Heart right ventricle (tissue), 16 donors: ENCODE measurements at places on chromosomes 16 and 17. TPM values are rescaled to one million over a fixed set of nuclear protein-coding genes. Genes with fewer than 3 reads are reported as not detected.

- DNase-seq: no peak
These were observed 27.9 kb downstream of the NLRC5 start for GRCh38 chr16:57017251-57017650.

DNA sequence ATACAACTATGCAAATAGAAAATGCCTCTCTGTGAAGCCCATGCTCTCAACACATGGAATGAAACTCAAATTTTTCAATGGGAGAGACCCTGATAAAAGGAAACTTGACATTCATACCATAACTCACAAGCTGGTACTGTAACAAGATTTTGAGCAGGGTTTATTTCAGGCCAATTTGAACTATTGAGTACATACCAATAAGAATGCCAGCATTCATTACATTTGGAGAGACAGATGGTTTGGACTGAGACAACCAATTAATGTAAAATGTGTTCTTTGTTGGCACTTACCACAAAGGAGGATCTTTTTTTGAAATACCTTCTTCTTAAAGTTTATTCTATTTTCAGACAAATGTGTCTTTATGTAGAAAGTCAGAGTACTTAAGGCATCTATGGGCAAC lies 1357.0 kb upstream of the GOT2 start:
- no peak for DNase-seq

DNA sequence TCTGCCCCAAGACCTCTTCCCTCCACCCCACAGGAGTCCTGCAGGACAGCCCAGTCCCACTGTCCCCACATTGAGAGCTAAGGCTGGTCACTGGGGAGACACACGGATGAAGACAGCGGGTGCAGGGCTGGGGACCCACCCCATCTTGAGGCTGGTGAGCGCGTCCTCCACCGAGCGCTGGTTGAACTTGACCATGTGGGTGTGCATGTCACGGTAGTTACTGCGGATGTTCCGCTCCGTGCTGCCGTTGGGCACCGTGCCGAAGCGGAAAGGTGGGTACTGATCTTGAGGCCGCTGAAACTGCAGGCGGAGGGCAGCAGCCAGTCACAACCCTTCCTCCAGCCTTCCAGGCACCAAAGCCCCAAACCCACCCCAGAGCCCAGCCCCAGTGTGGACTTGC lies 13.1 kb downstream of the GRIN2C start:
- DNase-seq: no peak

GRCh38 chr17:29616300-29617048 lies 6.2 kb downstream of the CORO6 start:
- no peak for DNase-seq

DNA sequence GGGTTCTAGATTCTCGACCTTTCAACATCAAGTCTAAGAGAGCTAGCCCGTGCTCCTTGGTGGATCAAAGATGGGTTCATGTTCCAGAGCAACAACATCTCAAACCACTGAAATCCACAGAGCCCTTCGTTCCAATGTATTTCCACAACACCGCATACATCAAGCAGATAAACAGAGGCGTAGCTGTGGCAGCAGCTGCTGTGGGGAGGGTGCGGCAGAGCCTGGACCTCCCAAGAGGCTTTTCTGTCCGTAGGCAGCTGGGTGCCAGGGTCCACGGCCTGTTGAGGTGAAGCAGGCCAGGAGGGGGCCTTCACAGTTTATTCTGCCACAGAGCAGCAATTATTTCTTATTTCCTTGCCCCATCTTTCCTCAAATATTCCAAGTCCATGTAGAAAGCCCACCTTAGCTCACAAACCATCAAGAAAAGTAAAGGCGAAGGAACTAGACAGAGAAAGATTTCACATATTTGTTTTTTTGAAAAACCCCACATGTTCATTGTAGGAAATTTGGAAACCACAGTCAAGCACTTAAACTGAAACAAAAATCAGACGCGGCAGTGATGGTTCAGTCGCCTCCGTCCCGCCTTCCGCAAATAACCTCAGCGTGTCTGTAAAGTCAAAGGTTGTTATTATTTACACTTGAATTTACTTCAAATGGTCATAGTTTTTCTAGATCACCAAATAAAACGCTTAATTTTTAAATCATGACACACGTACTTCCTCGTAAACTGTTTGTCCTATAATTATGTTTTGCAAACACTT lies 144.6 kb upstream of the FOXF1 start:
- DNase-seq: no peak

GRCh38 chr16:67770346-67770991 lies 35.9 kb downstream of the RANBP10 start:
- DNase-seq: no peak

- no peak for DNase-seq
These were observed 14.9 kb downstream of the NAGPA start for GRCh38 chr16:5018793-5019192.

DNA sequence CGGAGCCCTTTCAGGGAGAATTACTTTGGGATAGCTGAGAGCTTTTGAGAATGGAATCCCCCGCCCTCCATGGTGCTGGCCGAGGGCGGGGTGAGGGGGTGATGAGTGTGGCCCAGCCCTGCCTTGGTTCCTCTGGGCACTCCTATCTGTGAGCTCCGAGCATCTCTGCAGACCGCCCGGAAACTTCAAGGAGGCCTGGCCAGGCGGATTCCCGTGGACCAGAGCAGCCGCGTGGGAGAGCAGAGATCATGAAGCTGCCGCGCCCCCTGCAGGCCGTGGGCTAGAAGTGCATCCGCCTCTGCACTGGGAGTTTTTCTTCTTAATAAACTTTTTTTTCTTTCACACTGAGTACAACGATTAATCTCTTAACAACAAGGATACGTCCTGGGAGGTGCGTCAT lies 392.9 kb upstream of the EEF2KMT start:
- DNase-seq: no peak

Gene UMOD
- polyA plus RNA-seq: not detected

Gene CDRT15L2
- not detected for polyA plus RNA-seq

Gene ZNF23
- polyA plus RNA-seq: 3.7 TPM

Gene ITGA3
- 39.9 TPM for polyA plus RNA-seq
